NCI-H1930 (cell line): ENCODE measurements at places on chromosomes 1 and 21.
A peak's percentile ranks its signal among the peaks of the same experiment; 100 is the strongest.

- no peak for DNase-seq
Observed at GRCh38 chr1:92804721-92805201, 19.9 kb upstream of the EVI5 start.

DNA sequence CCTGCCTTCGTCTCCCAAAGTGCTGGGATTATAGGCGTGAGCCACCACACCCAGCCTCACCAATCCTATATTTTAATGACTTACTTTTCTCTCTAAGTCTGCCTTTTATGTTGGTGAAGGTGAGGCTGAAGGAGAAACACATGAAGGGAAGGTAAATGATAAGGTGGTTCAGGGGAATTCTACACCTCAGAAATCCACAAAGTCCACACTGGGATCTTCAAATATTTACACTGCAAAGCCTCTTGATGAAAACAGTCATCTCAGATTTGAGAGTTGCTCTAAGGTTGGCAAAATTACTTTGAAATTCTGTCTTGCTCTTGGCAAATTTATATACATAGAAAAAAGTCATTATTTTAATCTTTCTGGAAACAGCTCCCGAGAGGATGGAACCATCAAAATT lies 42.0 kb upstream of the CACHD1 start:
- no peak for DNase-seq

DNA sequence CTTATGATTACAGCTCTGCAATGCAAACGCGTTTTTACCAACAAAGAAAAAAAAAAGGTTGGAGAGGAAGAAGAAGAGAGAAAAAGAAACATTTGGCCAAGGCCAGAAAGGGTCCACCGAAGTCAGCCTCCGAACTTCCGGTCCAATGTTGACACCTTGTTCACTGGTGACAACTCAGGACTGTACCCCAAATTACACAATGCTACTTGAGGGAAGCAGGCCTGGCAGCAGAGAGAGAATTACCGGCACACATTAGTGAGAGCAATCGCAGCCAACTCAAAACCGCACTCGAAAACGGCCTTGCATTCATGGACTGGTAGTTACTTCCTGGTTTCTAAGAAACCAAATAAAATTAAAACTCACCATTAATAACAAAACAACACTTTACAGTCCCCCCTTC lies 652.5 kb downstream of the KIF26B start:
- DNase-seq, result no peak

DNA sequence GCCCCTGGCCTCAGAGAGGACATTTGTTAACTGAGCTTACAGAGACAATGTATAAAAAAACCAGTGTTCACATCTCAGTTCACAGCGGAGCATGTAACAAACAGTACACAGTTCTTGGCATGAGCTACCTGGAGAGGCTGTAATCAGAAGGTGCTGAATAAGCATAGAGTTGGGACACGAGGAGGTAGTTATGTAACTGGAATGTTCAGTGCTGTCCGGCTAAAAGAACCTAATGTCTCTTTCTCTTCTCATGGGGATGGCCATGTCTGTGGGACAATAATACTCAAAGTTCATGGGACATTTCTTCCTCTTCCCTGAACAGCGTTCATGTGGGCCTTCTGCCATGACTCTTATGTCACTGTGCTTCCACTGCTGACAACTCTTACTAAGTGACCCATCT lies 17.2 kb upstream of the STX12 start:
- no peak for DNase-seq

- DNase-seq, result no peak
Observed at GRCh38 chr1:60571811-60572210, 498.2 kb upstream of the C1orf87 start.

- DNase-seq, result peak; percentile 62
Observed at GRCh38 chr1:10507111-10507879, 32.5 kb downstream of the PEX14 start.

- DNase-seq, result no peak
Observed at GRCh38 chr1:234721476-234722269, 111.7 kb upstream of the IRF2BP2 start.

DNA sequence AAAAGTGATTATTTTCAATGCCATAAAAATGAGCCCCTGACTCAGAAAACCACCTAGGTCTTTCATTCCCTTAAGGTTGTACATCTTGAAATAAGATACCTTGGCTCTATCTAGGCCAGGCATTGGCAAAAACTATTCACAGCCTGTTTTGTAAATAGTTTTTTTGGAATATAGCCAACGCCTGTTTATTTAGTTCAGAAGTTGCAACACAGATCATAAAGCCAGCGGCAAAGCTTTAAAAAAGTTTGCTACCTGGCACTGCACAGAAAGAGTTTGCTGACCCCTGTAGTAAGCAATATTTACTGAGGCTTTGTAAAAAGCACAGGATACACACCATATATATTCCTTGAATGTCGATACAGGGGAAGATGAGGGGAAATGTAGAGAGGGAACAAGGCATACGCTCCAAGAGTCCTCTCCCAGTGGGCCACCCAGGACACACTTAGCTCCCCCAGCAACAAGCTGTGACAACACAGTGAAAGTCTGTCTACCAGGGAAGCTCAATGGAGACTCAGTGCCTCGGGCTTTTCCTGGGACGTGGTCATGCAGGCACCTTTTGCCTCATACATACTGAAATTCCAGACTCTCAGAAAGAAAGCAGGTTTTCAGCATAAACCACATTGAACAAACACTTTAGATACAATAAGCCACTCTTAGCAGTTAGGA lies 20.5 kb downstream of the TARBP1 start:
- no peak for DNase-seq

DNA sequence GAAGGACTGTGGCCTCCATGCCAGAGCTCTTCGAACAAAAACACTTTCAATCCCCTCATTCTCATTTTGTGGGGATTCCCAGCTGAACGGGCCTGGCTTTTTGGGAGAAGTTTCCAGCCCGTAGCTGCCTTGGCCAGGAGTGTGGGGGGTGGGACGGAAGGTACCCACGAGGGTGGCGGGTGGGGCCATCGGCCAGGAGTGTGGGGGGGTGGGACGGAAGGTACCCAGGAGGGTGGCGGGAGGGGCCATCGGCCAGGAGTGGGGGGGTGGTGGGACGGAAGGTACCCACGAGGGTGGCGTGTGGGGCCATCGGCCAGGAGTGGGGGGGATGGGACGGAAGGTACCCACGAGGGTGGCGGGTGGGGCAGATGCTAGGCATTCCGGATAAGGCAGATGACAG lies 71.7 kb upstream of the ZBTB18 start:
- no peak for DNase-seq

DNA sequence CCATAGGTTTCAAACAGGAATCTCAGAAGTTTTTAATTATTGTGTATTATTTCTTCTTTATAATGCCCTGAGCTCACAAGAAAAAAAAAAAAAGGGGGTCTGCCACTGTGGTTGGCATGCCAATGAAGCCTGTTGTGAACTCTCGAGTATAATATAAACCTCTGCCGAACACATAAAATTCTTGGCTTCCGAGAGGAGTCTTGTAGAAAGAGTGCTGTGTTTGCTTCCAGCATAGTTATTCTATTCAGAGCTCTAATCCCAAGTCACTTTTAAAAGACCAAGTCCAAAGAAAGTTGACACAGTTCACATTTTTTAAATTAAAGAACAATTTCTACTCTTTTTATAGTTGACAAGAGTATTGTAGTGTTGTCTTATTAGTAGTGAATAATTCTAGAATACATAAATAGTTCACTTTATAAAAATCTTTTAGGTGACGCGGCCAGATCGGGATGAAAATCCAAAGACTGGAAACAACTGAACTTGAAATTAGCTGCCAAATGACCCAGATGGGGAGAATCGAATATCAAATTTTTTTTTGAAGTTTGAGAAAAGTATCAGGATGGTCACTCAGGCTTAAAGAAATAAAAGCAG lies 293.2 kb downstream of the DUSP10 start:
- no peak for DNase-seq

GRCh38 chr21:42563261-42563660 lies 49.6 kb downstream of the SLC37A1 start:
- DNase-seq, result no peak
